Eye (tissue), 1 donor: ENCODE measurements at places on chromosomes 5 and 9.

GRCh38 chr5:86500947-86501346, 116.8 kb upstream of the COX7C start:
- DNase-seq = peak; percentile 4

- no peak for DNase-seq
Observed at GRCh38 chr9:97906236-97906831, 16.0 kb downstream of the TRMO start.

DNA sequence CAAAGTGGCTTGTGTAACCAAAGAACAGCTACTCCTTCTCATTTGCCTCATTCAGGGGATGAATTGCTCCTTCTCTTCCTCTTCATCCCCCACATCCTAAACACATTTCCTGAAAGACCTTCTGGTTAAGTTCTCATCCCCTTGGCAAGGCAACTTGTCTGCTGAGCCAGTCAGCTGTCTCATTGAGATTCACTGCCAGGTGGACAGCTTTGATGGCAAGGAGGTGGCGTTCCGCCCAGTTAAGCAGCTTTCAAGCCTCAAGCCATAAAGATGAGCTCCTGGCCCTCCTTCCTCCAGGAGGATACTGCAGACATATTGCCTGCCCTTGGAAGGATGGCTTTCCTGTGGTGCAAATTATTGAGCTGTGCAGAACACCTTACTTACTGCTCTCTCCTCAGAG, 448.6 kb upstream of the MPDZ start:
- DNase-seq = no peak

GRCh38 chr9:73162987-73163768, 11.5 kb downstream of the ANXA1 start:
- DNase-seq = no peak

GRCh38 chr5:175579742-175580432, 78.0 kb upstream of the HRH2 start:
- DNase-seq = no peak

GRCh38 chr5:127910307-127910956, 173.1 kb upstream of the SLC12A2 start:
- DNase-seq = no peak

- DNase-seq = no peak
Observed at GRCh38 chr9:70746316-70746715, 331.9 kb upstream of the KLF9 start.

DNA sequence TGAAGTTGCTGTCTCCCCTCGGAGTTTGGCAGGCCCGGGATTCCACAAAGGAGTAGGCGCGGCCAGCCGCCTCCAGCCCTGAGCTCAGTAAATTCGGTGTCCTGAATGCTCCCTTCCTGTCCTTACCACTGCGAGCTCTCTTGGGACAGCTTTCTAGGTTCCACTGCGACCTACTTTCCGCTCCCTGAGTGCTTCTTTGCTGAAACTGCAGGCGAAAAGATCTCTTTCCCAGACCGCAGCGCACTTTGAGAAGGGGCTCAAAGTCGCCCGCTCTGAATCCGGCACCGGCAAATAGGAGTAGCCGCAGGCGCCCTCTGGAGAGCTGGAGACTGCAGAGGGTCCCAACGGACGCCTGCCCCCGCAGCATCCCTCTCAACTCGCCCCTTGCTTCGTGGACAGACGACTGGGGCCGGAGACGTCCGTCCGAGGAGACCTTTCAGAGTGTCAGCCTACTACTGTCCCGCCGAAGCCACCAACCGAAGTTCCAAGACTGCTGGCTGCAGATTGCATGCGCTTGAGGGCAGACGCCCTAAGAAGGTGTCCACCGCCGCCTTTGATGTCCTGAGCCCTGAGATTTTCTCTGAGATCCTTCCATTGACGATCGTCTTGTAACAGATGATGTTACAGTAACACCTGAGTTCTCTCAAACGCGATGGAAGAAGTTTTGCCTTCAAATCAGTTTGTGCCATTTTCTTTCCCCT, 96.0 kb downstream of the ANXA2R start:
- peak; percentile 65 for DNase-seq

GRCh38 chr9:80498001-80498555, 926.3 kb downstream of the TLE4 start:
- DNase-seq = peak; percentile 49

GRCh38 chr5:51156222-51156621, 227.0 kb upstream of the ISL1 start:
- DNase-seq = no peak
